AG04449 (cell line): ENCODE measurements at places on chromosomes 7 and 10.

DNA sequence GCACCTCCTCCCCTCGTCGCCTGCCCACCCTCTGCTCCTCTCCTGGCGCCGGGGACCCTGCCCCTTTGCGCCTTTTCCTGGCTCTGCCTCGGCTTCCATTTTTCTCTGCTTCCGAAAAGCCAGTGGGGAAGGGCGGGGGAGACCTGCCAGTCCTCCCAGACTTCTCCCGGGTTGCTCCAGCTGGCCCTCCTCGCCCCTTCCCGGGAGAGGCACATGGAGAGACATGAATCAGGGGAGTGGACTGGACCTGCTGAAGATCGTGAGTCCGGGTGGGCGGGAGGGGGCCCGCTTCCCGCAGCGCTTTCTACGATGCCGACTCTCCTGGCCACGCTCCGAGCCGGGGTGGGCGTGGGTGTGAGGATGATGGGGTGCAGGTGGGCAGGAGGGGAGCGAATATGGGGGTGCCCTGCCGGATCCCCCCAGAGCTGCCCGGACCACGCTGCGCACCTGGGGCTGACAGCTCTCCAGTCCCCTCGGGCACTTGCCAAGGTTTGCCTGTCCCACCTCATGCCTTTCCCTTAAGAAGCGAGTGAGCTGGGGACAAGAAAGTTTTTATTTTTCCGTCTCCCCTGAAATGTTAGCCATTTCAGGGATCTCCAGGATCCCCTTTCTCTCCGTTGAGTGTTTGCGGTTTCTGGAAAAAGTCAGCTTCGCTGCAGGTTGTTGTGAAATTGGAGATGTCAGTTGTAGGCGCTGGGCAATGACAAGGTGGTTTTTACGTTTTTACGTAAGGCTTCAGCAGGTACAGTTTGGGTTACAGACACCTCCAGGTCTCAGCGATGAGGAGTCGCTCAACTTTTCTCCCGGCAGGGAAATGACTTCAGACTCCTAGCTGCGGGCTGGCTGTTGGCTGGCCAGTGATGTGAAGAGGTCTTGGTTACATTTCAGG lies 977 bp downstream of the CACNB2 start:
- DNase-seq, result no peak

DNA sequence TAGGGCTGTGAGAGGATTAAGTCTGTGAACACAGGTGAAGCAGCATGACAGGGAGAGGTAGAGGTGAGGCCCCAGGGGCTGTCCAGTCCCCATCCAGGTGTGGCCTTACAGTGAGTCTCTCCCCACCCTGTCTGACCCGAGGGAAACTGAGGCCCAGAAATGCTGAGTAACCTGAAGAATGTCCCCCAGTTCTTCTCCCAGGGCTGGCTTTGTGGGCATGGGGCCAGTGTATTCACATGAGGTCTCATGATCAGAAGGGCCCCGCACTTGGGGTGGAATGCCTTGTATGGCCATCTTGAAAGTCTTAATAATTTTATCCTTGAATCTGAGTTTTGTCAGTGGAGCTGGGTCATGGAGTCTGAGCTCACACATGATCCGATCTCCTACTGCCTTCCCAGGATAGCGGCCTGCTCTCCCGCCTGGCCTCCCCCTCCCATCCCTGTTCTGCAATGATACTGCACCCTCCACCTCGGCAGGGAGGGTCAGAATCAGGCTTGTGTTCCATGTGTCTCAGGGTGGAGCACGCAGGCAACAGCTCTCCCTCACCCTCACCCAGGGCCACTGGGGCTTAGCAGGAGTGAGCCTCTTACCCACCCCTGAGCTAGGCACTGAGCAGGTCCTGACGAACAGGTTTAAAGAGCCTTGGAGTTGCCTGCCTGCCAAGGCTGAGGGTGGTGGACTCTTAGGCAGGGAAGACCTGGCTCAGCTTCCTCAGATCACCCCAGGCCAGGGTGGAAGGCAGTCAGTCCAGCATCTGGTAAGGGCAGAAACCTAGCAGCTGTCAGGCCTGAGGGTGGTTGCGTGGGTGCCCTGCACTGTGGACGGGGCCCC lies 41.4 kb upstream of the NPFFR1 start:
- no peak for DNase-seq

DNA sequence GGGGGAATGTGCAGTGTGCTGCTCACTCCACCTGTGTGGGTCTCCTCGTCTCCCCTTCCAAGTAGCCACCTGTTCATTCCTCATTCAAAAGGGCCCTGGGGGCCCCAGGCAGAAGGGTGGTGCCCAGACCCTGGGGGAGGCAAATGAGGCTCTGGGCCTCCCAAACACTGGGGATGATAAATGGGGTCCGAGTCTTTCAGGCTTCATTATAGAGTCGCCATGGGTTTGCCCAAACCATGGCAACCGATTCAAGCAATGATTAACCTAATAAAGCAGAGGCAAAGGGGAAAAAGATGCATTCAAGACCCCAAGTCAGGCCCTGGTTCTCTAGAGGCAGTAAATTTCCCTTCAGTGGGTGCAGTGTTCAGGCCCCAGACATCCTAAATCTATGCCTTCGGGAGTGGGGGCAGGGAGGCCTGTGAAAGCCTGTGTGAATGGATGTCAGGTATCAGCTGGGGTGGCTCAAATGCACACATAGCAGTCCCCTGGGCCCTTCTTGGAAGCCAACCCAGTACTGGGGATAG lies 10.4 kb downstream of the NEUROG3 start:
- DNase-seq, result no peak

DNA sequence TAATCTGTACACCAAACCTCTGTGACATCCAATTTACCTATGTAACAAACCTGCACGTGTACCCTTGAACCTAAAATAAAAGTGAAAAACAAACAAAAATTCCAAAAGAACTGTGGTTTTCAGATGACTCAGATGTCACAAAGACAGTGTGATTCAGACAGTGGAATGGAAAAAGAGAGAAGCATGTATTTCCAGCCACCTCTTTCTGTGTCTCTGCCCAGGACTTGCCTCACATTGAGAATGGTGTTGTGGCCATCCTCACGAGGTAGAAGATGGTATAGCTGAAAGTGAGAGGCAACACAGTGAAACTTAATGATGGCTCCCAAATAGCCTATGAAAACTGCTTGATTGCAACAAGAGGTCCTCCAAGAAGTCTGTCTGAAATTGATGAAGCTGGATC lies 78.0 kb downstream of the ARL5B start:
- DNase-seq, result no peak

DNA sequence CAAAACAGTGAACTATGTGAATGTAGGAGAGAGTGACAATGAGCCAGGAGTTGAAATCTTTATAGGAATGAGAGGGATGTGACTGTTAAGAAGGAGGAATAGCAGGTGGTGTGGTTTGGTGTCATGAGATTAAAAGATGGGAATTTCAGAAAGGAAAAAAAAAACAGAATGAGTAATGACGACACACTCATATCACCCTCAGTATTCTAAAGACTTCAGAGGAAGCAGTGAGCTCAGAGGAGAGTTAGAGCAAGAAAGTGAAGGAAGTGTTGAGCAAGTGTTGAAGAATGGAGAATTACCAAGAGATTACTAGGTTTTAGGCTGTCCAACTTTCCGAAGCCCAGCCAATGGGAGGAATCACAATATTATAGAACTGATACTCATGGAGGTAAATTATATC lies 220.5 kb upstream of the HGF start:
- no peak for DNase-seq

DNA sequence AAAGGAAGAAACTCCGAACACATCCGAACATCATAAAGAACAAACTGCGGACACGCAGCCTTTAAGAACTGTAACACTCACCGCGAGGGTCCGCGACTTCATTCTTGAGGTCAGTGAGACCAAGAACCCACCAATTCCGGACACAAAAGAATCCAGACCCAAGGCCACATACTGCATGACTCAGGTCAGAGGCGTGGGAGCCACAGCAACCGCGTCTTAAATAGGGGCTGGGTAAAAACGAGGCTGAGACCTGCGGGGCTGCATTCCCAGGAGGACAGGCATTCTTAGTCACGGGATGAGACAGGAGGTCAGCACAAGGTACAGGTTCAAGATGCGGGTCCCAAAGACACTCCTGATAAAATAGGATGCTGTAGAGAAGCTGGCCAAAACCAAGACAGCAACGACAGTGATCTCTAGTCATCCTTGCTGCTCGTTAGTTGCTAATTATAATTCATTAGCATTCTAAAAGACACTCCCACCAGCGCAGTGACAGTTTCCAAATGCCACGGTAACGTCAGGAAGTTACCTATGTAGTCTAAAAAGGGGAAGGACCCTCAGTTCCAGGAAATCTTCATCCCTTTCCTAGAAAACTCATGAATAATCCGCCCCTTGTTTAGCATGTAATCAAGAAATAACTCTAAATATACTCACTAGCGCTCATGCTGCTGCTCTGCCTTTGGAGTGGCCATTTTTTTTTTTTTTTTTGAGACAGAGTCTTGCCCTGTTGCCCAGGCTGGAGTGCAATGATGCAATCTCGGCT lies 19.3 kb downstream of the AP5Z1 start:
- DNase-seq, result no peak

GRCh38 chr10:21497177-21497807 lies 28.2 kb downstream of the SKIDA1 start:
- DNase-seq, result no peak

DNA sequence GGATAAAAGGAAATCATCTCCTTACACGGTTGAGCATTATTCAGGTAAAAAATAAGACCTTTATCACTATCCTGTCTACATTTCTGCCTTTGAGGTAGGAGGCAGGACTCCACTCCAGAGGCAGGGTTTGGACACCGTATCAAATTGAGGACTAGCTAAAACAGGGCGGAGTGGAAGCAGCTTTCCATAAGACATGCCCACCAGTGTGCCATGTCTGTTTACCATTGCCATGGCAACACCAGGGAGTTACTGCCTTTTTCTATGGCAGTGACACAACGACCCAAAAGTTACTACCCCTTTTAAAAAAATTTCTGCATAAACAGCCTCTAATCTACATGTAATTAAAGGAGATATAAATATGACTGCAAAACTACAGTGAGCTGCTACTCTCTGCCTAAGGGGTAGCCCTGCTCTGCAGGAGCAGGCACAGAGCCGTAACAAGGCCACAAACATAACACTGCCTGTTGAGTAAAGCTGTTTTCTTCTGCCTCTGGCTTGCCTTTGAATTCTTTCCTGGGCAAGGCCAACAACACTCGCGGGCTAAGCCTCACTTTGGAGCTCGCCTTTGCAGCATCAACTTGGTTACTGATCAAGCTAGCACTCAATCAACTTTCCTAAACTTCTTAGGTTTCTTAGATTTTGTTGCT lies 26.5 kb downstream of the DGKB start:
- no peak for DNase-seq
